ENCODE measurements at places on chromosomes 3 and 15.
A peak's percentile ranks its signal among the peaks of the same experiment; 100 is the strongest.

DNA sequence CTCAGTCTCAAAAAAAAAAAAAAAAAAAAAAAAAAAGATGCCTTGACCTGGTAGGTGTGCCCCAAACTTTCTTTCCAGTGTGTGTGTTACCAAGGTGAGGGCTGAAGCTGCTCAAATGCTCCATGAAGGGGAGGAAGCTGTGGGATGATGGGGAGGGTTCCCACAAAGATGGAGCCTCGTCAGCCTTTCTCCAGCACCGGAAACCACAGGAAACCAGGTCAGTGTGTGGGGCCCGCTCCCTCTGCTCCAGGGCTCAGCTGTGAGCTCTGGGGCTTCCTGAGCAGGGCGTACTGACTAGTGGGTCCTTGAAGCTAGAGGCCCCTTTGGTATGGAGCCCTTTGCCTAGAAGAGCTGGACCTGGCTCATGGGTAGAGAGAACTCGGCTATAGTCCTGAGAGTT, 681 bp upstream of the IL17RE start:
- H3K27me3 ChIP-seq: no peaks in the 10 kb centered on the region
- H3K27ac ChIP-seq: no peak overlapping the region
- DNase-seq: no peak
- H3K36me3 ChIP-seq: peaks cover 5% of the 10 kb centered on the region
- H3K4me1 ChIP-seq: peaks cover 49% of the 10 kb centered on the region
- peak overlapping the region; percentile 79 for H3K4me3 ChIP-seq

- no peaks in the 10 kb centered on the region for H3K36me3 ChIP-seq
- H3K27me3 ChIP-seq: no peaks in the 10 kb centered on the region
- DNase-seq: no peak
Measured at GRCh38 chr3:143089965-143090364, 29.6 kb upstream of the CHST2 start.

- H3K4me1 ChIP-seq: peaks cover 7% of the 10 kb centered on the region
- DNase-seq: peak; percentile 82
- H3K27ac ChIP-seq: peak overlapping the region; percentile 47
- no peaks in the 10 kb centered on the region for H3K27me3 ChIP-seq
Measured at GRCh38 chr3:55750525-55750924, 263.4 kb upstream of the WNT5A start.

GRCh38 chr3:80097674-80098073, 329.9 kb upstream of the ROBO1 start:
- no peaks in the 10 kb centered on the region for H3K27me3 ChIP-seq
- H3K27ac ChIP-seq: no peak overlapping the region
- no peaks in the 10 kb centered on the region for H3K36me3 ChIP-seq
- DNase-seq: no peak
- H3K4me1 ChIP-seq: no peaks in the 10 kb centered on the region
- no peak overlapping the region for H3K4me3 ChIP-seq

- H3K4me1 ChIP-seq: no peaks in the 10 kb centered on the region
- H3K36me3 ChIP-seq: no peaks in the 10 kb centered on the region
- no peak overlapping the region for H3K27ac ChIP-seq
Measured at GRCh38 chr3:117417411-117417810, 707.8 kb downstream of the TUSC7 start.

- no peaks in the 10 kb centered on the region for H3K36me3 ChIP-seq
- no peak for DNase-seq
- H3K4me1 ChIP-seq: no peaks in the 10 kb centered on the region
- H3K4me3 ChIP-seq: no peak overlapping the region
- H3K27me3 ChIP-seq: no peaks in the 10 kb centered on the region
Measured at GRCh38 chr3:96101006-96101560, 713.3 kb upstream of the EPHA6 start.

GRCh38 chr3:119331661-119332060, 37.5 kb downstream of the ARHGAP31 start:
- no peaks in the 10 kb centered on the region for H3K4me1 ChIP-seq
- no peak for DNase-seq
- no peak overlapping the region for H3K27ac ChIP-seq
- H3K36me3 ChIP-seq: no peaks in the 10 kb centered on the region

- H3K36me3 ChIP-seq: no peaks in the 10 kb centered on the region
- DNase-seq: peak; percentile 56
- no peak overlapping the region for H3K4me3 ChIP-seq
- peaks cover 8% of the 10 kb centered on the region for H3K4me1 ChIP-seq
- no peaks in the 10 kb centered on the region for H3K27me3 ChIP-seq
Measured at GRCh38 chr15:33284336-33284735, 26.4 kb upstream of the RYR3 start.

DNA sequence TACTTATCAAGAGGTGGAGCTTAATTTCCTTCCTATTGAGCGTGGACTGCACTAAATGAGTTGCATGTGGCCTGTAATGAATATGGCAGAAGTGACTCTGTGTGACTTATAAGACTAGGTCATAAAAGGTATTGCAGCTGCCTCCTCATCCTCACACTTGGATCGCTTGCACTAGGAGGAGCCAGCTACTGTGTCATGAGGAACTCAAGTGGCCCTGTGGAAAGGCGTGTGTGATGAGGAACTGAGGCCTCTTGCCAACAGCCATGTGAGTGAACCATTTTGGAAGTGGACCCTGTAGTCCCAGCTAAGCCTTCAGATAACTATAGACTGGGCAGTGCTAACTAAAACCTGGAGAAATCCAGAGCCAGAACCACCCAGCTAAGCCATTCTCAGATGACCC, 7.1 kb upstream of the SLC30A4 start:
- DNase-seq: no peak
- H3K27me3 ChIP-seq: no peaks in the 10 kb centered on the region
- no peaks in the 10 kb centered on the region for H3K36me3 ChIP-seq
- H3K27ac ChIP-seq: no peak overlapping the region
- H3K4me3 ChIP-seq: no peak overlapping the region
- no peaks in the 10 kb centered on the region for H3K4me1 ChIP-seq

- DNase-seq: no peak
- no peak overlapping the region for H3K4me3 ChIP-seq
- H3K27ac ChIP-seq: no peak overlapping the region
- H3K4me1 ChIP-seq: no peaks in the 10 kb centered on the region
- H3K36me3 ChIP-seq: no peaks in the 10 kb centered on the region
Measured at GRCh38 chr3:88616413-88616812, 466.7 kb downstream of the C3orf38 start.

DNA sequence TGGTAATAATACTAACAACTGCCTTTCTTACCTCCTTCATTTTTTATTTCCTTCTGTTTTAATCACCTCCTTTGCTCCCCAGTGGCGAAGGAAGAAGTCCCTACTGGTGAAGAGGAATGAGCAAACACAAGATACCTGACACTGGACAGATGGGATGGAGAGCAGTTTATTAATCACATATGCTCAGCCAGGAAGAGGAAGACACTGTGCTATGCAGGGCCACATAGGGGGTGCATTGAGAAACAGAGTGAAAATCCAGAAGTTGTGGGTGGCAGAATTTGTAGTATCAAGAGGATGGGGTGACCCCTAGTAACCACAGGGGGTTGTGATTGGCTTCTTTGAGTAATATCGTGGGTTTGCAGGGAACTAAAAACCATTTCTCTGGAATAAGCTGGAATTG, 1041.9 kb downstream of the OTOL1 start:
- H3K27me3 ChIP-seq: no peaks in the 10 kb centered on the region
- no peaks in the 10 kb centered on the region for H3K36me3 ChIP-seq
- H3K4me1 ChIP-seq: no peaks in the 10 kb centered on the region
